Fibroblast of gingiva (primary cell): ENCODE measurements at places on chromosomes 2 and 18.

DNA sequence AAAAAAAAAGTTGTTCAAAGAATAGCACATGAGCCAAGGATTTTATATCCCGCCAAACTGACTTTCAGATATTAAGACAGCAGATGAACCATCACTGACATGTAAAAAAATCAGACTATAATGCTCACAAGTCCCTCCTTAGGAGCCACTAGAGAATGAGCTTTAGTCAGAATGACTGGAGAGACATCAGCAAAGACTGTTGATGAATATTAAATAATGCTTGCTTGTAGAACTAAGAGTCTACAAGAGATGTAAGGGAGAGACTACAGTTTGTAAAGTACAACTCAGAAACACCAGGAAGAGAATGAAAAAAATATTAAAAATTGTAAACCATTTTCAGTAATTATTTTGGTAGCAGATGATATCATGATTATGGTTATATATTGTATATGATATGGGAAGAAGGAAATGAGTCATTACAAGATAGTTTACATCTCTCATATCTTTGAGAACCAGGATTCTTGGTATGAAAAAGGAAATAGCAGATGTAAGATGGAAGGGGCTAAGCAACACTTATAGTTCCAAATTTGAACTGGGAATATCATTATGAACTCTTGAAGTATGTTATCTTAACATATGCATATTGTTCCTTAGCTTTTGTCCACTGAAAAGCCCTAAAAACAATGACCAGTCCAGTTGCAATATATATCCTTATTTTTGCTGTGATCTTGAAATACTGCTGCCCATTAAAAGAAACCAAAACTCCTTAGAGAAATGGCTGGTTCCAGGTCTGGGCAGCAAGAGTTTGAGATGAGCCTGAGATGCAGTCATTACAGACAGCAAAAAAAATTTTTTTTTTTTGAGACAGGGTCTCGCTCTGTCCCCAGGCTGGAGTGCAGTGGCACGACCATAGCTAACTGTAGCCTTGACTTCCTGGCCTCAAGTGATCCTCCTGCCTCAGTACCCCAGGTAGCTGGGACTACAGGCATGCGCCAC lies 55.7 kb downstream of the PTPN2 start:
- DNase-seq: no peak

- no peak for DNase-seq
These were observed 493.7 kb downstream of the TMX3 start for GRCh38 chr18:68221111-68221724.

DNA sequence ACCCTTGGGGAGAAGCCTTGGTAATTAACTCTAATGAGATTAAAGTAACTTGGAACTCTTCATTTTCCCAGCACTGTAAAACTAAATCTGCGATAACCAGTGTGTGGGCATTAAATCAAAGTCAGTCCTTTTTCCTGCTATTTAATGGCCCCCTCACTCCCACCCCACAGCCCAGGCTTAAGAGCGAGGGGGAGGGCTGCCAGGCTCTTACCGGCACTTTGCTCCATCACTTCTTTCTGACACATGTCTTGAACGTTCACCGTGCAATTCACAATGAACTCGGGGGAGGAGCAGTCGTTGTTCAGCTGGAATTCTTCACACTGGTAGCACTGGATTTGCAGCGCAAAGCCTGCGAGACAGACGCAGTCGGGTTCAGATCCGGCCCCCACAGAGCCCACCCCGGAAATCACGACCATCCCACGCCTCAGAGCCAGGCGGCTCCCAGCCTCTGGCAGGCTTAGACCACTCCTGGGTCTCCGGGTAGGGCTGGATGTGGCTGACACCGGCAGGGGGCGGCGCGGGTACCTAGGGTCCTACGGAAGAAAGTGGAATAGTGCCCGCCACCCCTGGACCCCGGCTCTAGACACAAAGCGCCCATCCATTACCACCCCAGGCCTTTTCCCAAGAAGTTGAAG lies 1.7 kb downstream of the LYPD1 start:
- DNase-seq: no peak

DNA sequence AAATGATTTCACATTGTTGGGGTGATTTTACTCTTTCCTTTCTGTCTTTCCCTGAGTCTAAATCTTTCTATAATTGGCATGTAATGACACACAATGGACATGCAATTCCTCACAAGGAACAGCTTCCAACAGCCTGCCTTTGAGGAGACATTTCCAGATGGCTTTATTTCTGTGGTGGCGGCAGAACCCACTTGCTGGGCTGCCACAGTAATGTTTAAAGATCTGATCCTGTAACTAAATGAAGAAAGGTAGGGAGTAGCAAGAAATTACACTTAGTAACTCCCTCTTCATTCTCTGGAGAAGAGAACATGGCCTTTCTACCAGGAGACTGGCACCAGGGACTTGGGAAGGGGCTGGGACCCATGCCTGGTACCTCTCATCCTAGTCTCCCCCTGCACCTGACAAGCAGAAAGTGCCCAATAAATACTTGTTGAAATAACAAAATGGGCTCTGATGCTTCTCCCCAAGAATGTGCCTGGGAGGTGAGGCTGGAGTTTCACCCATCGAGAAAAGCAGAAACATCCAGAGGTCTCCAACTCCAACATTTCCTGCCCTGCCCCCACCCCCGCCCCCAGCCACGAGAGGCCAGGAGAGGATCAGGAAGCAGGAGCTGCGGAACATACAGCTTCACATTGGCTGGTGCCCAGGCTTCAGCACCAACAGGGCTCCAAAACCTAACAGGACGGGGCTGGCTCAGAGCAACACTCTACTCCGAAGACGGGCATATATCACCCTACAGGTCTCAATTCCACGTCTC lies 92.1 kb downstream of the PXDN start:
- DNase-seq: no peak

- no peak for DNase-seq
These were observed 199.4 kb downstream of the ALPK2 start for GRCh38 chr18:58429442-58429841.

GRCh38 chr2:136136931-136137330 lies 19.0 kb upstream of the CXCR4 start:
- no peak for DNase-seq
